ENCODE measurements at places on chromosomes 1 and 21.

DNA sequence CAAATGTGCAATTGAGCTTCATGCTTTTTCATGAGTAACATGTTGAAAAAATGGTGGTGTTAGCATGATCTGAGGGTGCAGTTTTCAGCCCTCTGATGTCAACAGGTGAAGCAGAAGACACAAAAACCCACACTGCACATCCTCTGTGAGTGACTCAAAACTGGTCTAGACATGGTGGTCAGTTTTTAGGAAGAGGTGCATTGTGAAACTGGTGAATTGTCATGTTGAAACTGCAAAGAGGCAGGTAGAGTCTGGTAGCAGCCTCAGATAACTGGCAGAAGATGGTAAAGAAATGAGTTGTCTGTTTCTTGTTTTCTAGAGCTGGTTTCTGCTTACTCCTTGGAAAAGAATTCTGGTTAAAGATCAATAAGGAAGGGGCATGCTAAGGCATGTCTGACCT, 97.3 kb upstream of the HMCN1 start:
- DNase-seq, result no peak

- DNase-seq, result no peak
Measured at GRCh38 chr1:31335007-31335406, 37.9 kb downstream of the FABP3 start.

GRCh38 chr1:192580351-192580962, 4.9 kb downstream of the RGS1 start:
- DNase-seq, result no peak

- DNase-seq, result no peak
Measured at GRCh38 chr1:56385314-56385713, 194.0 kb downstream of the PLPP3 start.

- no peak for DNase-seq
Measured at GRCh38 chr1:79204779-79205479, 198.4 kb upstream of the ADGRL4 start.

DNA sequence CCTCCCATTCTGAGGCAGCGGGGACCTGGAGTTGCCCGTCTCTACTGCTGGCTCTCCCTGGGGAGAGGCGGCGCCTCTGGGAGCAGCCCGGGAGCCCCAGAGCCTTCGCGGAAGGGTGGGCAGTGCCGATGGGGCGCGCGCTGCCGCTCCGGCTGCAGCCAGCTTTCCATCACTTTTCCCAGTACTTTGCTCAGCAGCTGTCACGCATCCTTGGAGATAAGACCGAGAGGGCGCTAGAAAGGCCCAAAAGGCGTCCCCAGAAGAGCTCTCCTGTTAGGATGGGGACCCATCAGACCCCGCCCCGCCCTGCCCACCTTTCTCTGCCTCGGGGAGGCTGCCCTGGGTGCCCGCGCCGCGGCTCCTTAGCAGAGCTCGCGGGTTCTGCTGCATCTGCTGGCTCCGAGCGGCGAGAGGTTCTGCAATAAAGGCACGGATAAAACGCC, 534 bp downstream of the KCNH1 start:
- no peak for DNase-seq

DNA sequence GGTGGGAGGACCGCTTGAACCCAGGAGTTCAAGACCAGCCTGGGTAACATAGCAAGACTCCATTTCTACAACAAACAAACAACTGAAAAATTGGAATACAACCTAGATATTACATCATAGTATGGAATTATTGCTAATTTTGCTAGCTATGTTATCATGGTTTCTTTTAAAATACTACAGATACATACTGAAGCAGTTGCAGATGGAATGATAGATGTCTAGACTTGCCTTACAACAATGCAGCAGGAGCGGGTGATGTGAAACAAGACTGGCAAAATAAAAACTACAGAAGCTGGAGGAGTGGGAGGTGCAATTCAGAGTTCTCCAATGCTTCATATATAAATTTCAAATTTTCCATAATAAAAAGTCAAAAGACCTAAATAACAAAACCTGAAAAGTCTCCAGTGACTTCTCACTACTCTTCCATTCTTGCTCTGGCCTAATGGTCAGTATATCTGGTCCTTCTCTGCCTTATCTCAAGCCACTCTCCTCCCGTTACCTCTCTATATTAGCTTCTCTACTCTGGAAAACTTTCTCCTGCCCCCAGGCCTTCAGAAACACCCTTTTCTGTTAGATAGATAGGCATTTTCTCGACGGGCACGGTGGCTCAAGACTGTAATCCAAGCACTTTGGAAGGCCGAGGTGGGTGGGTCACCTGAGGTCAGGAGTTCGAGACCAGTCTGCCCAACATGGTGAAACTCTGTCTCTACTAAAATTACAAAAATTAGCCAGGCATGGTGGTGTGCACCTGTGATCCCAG, 28.5 kb upstream of the TMEM200B start:
- DNase-seq, result no peak

DNA sequence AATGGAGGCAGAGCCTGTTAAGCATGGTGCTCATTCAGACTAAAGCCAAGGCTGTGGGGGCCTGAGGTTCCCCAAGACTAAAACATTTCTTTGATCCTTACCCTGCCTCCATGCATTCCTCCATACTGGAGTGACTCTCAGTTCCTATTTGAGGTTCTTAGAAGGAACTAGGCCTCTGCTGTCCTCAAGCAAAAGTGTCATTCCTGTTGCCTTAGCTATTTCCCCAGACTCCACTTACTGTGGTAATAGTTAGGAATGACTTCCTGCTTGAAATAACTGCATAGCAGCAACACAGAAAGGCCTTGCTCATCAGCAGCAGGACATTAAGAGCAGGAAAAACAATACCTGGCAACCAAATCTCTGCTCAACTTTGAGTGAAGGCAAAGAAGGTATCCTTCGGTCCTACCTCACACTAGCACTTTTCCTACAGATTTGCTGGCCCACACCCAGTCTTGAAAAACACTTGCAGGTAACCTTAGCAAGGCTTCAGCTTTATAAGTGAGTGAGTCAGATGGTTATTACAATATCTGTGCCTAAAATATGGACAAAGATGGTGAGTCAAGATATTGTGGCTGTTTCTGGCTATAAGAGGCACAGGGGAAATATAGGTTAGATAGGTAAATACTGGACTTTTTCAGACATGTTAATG, 14.8 kb downstream of the LRRC41 start:
- DNase-seq, result no peak

GRCh38 chr1:3776231-3776961, 3.8 kb downstream of the SMIM1 start:
- DNase-seq, result no peak

GRCh38 chr1:168266644-168267186, 14.0 kb upstream of the TBX19 start:
- no peak for DNase-seq

- no peak for DNase-seq
Measured at GRCh38 chr1:65104854-65105534, 43.0 kb upstream of the AK4 start.

DNA sequence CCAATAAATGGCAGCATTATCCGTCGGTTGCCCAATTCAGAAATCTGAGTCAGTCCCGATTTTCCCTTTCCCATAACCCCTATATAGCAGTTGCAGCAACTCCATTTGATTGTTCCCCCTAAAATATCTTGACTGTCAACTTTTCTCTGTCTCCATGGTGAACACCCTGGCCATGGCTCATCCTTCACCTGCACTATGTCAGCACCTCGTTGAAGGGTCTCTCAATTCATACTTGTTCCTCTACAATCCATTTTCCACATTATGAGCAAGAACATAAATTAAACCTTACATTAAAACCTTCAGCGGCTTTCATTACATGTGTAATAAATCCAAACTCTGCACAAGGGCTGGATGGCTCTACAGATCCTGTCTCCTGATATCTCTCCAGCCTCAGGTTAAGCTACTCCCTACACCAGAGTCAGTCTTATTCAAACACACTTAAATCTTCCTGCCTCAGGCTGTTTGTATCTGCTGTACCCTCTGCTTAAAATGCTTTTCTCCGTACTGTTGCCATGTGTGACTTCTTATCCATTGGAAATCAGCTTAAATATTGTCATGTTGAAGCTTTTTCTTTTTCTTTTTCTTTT, 87.3 kb downstream of the BACH1 start:
- no peak for DNase-seq

GRCh38 chr1:1033731-1034438, 14.0 kb downstream of the AGRN start:
- DNase-seq, result no peak

DNA sequence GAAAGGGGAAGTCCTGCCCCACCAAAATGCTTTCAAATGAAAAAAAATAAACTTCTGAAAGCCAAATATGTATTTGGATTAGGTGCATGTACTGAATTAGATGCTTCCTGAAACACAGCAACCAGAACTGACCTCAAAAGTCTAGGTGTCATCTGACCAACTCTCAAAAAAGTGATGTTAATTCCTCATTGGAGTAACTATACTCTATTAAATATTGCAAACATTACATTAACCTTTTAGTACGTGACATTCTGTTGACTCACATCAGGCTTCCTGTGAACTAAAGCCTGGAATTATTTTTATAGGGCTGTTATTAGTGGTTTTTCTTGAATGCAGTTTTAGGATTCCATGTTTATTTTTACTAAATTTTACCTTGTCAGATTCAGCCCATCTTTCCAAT, 73.5 kb downstream of the ASTN1 start:
- no peak for DNase-seq

GRCh38 chr1:18120638-18121037, 13.0 kb downstream of the IGSF21 start:
- no peak for DNase-seq

DNA sequence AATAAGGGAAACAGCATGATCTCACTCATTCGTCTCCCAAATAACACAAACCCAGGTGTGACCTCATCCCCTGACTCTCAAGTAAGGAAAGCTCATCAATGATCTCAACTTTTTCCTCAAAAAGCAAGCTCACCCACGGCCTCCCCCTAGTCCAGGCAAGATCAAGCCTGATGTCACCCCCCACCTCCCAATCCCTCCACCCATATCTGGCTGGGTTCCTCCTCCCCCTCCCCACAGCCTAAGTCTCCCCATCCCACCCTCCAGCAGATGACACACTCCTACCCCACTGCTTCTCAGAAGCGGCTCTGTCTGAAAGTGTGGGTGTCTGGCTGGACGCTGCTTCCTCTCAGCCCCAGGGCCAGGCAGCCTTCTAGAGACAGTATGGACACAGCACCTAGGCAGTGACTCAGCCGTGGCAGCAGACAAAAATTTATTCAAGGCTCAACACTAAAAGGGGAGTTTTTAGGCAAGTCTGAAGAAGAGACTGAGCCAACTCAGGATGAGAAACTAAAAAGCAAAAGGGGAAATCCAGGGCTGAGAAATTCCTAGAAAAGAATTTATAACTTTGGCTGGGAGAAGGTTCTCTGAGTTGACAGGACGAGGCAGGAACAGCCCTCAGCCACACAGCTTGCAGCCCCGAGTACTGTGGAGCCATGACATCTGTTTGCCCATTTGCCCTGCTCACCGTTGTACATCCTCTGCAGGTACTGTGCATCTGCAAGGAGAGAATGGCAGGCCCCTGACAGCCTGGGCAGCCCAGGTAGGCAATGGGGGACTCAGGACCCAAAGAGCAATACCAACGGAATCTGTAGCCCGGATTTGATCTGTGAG, 81.6 kb upstream of the LRRC8D start:
- DNase-seq, result no peak

DNA sequence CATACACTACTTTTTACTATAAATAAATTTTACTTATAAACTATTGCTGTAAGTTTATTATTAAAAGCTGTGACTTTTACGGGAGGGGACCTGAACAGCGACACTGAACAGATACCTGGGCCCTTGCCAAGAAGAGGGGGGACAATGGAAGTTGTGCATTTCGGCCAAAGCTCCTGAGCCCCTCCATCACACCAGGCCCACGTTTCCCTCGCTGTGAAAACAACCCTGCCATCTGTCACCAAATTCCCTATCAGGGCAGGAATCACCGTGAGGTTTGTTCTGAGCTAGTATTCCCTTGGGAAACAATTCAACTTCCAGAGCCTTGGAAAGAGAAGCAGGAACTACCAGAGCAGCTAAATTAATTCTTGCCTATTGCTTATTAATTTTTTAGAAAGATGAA, 37.0 kb downstream of the VTCN1 start:
- no peak for DNase-seq

DNA sequence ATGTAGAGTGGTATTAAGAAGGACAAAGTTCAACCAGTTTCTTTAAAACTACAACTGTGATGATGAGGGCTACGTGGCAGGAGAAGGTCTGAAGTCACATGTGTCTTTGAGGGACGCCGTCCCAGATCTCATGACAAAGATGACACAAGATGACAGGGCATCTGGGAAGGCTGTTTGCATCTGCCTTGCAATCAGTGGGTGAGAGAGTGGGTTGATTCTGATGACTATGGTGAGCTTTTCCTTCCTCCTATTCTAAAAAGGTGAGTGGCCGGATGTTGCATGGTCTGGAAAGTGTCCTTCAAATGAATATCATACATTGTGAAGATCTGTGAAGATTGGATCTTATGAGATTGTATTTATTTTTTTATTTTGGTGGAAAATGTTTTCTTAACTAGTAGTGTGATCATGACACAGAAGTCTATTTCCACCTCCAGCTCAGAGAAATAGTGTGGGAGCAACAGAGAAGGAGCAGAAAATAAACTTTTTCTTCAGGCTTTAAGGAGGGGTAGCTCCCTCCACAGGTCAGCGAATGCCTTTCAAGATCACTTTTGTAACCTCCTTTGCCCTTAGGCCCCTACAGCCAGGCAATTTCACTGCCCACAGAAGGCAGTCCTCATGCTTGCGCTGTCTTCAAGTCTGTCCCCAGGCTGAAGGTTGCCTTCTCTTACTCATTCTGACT, 76.0 kb upstream of the ATF3 start:
- DNase-seq, result no peak

DNA sequence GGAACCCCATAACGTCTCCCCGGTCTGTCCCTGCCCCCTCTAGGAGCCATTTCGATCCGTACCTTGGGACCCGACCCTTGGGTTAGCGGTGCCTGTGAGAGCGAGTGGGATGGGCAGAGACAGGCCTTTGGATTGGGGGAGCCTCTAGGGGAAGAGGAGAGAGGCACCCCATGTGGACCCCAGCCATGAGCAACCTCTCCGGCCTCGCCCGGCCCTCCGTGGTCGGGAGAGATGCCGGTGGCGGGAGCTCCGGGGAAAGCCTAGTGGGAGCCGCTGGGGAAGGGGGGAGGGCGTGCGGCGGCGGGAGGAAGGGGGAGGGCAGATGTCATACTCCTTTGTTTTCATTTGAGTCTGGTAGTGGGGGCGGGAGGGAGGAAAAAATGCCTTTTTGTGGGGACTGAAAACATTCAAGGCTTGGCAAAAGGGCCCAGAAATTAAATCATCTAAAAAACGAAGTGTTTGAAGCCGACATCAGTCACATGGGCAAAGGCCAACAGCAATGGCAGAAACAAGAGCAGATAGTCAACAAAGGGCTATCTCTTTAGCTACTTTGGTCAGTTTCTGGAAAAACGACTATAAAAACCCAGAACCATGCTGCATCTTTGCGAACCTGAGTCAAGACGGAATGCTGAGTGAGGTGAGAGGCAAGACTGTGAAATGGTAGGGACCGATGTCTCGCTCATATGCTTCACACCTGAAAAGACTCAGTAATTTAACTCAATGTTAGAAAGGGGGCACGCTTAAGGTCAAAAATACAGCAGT, 758 bp downstream of the PTBP2 start:
- DNase-seq, result no peak

DNA sequence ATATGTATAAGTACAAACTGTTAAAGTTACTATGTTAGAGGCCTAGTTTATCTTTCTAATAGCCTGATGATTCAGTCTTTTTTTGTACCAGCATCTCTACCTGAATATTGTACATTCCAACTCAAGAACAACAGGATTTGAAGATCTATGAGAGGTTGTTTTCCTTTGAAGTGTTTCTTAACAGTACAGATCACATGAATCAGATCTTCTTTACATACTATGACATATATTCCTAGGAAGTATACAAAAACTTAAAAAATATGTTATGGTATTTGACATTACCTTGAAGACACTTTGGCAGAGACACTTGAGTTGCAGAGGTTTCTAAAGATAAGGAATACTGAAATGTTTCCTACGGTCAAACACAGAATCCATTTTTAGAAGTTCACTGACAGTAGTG, 1280.9 kb downstream of the KCNT2 start:
- DNase-seq, result no peak
